Activated CD4-positive, alpha-beta T cell treated with anti-CD3 and anti-CD28 coated beads, Interleukin-2, amount 10 ng/mL, durations not matched to agents 24 days and 14 days (primary cell): ENCODE measurements at places on chromosomes 16 and 17. TPM values are rescaled to one million over a fixed set of nuclear protein-coding genes. Genes with fewer than 3 reads are reported as not detected.

TLCD2 gene
- 0.07 and 0.14 TPM in 2 replicates for total RNA-seq

SLC22A31 gene
- total RNA-seq, result 1.4 and 2.3 TPM in 2 replicates

KRT28 gene
- not detected in 2 replicates for total RNA-seq

DOC2A gene
- total RNA-seq, result 2.7 and 3.2 TPM in 2 replicates

- H3K4me1 ChIP-seq, result peaks cover 29% of the 10 kb centered on the region
- H3K27ac ChIP-seq, result no peak overlapping the region
- H3K4me3 ChIP-seq, result no peak overlapping the region
Measured at GRCh38 chr16:56781528-56781961, 51.6 kb downstream of the NUP93 start.

DNA sequence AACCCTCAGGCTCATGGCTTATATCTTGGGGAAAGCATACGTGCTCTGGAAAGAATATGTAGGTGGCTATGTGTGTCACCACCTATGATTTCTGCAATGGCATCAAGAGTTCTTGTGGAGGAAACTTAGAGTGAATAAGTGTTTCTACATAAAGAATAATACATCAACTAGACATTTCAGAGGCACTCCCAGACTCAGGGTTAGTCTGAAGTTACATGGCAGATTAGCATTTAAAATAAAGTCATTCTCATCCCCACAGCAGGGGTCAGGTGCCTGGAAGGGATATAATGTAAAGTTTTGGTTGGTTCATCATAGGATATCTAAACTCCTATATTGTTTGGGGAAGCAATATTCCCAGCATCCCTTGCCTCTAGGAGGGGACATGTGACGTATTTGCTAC, 182.1 kb downstream of the PCTP start:
- no peak overlapping the region for H3K27ac ChIP-seq
- no peak for DNase-seq
- H3K4me3 ChIP-seq, result no peak overlapping the region
- peaks cover 2% of the 10 kb centered on the region for H3K27me3 ChIP-seq

DNA sequence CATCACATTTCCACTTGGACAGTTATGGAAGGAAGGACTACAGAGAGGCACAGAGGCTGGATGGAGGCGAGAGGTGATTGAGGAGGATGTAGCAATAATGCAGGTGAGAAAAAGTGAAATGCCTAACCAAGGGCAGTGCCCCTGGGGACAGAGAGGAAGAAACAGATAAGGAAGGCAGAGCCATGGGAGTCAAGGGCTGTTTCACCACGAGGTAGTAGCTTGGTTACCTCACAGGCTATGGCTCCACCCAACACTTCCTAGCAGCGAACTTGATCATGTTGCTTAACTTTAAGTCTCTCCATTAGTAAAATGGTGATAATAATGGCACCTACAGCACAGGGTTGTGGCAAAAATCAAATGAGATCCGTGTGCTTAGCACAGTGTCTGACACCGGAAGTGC, 83.9 kb downstream of the YPEL2 start:
- no peaks in the 10 kb centered on the region for H3K36me3 ChIP-seq
- peaks cover 15% of the 10 kb centered on the region for H3K4me1 ChIP-seq
- no peak overlapping the region for H3K4me3 ChIP-seq
- no peak for DNase-seq
- no peak overlapping the region for H3K27ac ChIP-seq

DNA sequence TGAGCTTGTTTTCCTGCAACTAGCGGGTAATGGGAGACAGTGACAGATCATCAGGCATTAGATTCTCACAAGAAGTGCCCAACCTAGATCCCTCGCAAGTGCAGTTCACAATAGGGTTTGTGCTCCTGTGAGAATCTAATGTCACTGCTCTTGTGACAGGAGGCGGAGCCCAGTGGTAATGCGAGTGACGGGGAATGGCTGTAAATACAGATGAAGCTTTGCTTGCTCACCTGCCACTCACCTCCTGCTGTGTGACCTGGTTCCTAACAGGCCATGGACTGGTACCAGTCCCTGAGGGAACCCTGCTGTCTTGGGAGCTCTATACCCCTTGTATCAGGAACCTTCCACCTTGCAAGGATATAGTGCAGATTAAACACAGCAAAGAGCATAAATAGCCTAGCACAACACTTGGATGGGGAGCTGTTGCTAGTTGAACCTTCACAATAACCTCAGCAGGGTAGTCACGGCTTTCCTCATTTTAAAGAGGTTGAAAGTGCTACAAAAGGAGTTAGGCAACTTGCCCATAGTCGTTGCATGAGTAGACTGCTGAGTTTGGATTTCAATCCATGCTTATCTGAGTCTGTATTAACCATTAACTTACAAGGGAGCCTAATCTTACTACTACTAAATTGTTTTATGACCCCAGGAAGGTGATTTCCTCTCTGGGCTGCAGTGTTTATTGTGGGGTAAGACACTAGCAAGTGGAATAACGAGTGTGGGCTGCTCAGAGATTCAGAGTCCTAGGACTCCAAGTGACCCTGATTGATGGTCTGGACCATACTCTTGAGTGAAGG, 156.6 kb upstream of the ZFHX3 start:
- peaks cover 3% of the 10 kb centered on the region for H3K27me3 ChIP-seq
- no peak for DNase-seq
- no peaks in the 10 kb centered on the region for H3K36me3 ChIP-seq
- no peak overlapping the region for H3K27ac ChIP-seq
- no peaks in the 10 kb centered on the region for H3K4me1 ChIP-seq

GRCh38 chr17:42484304-42484703, 25.6 kb downstream of the ATP6V0A1 start:
- H3K36me3 ChIP-seq, result peaks cover 34% of the 10 kb centered on the region
- peaks cover 16% of the 10 kb centered on the region for H3K4me1 ChIP-seq
- peak overlapping the region; percentile 52 for H3K27ac ChIP-seq
- H3K4me3 ChIP-seq, result peak overlapping the region; percentile 51

- H3K27me3 ChIP-seq, result peaks cover 27% of the 10 kb centered on the region
- no peak overlapping the region for H3K27ac ChIP-seq
- peak overlapping the region; percentile 4 for H3K4me3 ChIP-seq
- no peaks in the 10 kb centered on the region for H3K36me3 ChIP-seq
- no peak for DNase-seq
Measured at GRCh38 chr17:969811-970355, 9.7 kb downstream of the NXN start.

- no peak overlapping the region for H3K4me3 ChIP-seq
- H3K4me1 ChIP-seq, result no peaks in the 10 kb centered on the region
- H3K27me3 ChIP-seq, result peaks cover 5% of the 10 kb centered on the region
- no peaks in the 10 kb centered on the region for H3K36me3 ChIP-seq
- H3K27ac ChIP-seq, result peak overlapping the region; percentile 56
Measured at GRCh38 chr16:48511071-48511540, 98.9 kb downstream of the N4BP1 start.

DNA sequence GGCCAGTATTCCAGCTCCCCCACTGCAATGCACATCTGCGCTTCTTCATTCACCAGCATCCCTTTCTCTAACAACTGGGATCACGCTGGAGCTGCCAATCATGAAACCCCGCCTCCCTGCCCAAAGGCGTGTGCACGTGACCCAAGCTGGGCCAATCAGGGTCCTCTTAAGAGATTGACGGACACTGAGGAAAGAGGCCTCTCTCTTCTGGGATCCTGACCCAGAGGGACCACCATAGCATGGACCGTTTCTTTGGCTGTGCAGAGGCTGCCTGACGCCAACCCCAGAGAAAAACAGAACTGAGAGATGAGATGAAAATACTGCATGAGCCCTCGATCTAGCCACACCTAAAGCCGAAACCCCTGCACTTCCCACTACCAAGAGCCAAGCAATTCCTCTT, 32.0 kb downstream of the COTL1 start:
- H3K27me3 ChIP-seq, result no peaks in the 10 kb centered on the region
- peaks cover 56% of the 10 kb centered on the region for H3K36me3 ChIP-seq
- DNase-seq, result no peak
- peak overlapping the region; percentile 70 for H3K27ac ChIP-seq
- H3K4me1 ChIP-seq, result peaks cover 30% of the 10 kb centered on the region

DNA sequence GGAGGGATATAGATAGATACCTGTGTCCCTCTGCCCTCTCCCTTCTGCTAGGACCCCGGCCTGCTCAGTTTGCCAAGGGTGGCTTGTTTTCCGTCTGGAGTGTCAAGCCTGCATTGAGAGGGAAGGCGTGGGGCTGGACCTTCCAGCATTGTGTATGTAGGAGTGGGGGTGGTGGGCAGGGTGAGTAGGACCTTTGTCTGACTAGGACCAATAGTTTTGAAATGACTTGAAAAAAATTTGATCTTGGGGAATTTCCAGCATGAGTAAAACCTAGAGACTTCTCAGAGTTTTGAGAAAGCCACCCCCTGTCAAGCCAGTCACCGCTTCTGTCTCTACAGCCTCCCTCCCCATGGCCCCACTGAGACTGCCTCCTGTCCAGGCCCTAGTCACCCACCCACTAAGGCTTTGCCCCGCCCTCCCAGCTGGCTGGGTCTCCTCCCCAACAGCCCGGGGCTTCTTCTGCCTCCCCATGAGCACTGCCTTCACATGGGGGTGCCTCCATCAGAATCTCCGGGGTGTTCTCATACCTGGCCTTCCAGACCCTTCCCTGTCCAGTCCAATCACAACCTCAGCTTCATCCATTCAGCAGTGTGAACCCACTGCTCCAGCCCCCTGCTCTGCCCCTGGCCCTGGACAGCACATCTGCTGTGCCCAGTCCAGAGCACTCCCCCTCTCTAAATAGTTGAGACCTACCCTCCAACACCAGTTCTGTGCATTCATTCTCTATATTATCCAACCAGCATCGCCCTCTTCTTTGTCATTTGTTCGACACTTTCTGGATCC, 207.0 kb downstream of the MSI2 start:
- peak overlapping the region; percentile 76 for H3K4me3 ChIP-seq
- H3K4me1 ChIP-seq, result peaks cover 73% of the 10 kb centered on the region
- peaks cover 46% of the 10 kb centered on the region for H3K36me3 ChIP-seq
- DNase-seq, result peak; percentile 92
- no peaks in the 10 kb centered on the region for H3K27me3 ChIP-seq

- no peaks in the 10 kb centered on the region for H3K36me3 ChIP-seq
- no peak overlapping the region for H3K4me3 ChIP-seq
- no peaks in the 10 kb centered on the region for H3K4me1 ChIP-seq
- no peaks in the 10 kb centered on the region for H3K27me3 ChIP-seq
Measured at GRCh38 chr16:73232555-73233328, 184.8 kb upstream of the ZFHX3 start.

GRCh38 chr16:15650698-15651171, 690 bp downstream of the NDE1 start:
- peaks cover 22% of the 10 kb centered on the region for H3K4me1 ChIP-seq
- DNase-seq, result peak; percentile 87
- H3K36me3 ChIP-seq, result peaks cover 23% of the 10 kb centered on the region
- no peaks in the 10 kb centered on the region for H3K27me3 ChIP-seq

- H3K36me3 ChIP-seq, result peaks cover 20% of the 10 kb centered on the region
- H3K27me3 ChIP-seq, result no peaks in the 10 kb centered on the region
- peaks cover 2% of the 10 kb centered on the region for H3K4me1 ChIP-seq
- no peak overlapping the region for H3K27ac ChIP-seq
Measured at GRCh38 chr17:58303971-58304749, 23.4 kb upstream of the MPO start.

DNA sequence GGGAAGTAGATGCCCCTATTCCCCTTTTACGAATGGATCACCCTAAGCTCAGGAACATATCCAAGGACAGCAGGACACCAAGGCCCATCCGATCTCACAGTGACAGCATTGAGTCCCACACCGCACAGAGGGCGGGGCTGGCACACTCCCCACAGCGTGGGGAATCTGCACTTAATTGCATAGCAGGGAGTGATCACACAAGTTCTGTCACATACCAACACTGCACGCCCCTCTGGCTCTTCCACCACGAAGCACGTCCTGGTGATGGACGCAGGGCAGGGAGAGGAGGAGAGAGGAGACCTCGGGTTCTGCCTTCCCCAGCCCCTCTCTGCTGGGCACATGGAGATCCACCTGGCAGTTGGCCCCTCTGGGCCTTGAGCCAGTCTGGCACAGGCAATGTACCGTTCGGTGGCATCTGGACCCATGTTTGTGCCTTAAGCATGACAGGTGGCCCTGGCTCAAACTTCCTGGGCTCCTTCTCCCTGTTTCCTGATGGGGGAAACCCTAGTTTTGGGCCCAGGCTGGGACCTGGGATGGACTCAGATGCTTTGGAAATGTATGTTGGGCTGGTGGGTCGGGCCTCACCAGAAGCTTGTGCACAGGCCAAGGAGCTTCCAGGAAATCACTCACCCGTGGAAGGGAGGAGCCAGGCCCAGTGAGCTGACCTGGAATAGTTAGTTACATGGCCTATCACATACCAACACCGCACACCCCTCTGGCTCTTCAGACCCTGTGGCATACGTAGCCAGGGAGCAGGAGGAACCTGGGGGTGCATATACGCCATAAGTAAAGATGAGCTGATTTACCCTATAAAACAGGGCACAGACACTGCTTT, 35.1 kb upstream of the CREBBP start:
- H3K36me3 ChIP-seq, result no peaks in the 10 kb centered on the region
- no peak for DNase-seq
- H3K4me3 ChIP-seq, result no peak overlapping the region
- H3K27me3 ChIP-seq, result no peaks in the 10 kb centered on the region

DNA sequence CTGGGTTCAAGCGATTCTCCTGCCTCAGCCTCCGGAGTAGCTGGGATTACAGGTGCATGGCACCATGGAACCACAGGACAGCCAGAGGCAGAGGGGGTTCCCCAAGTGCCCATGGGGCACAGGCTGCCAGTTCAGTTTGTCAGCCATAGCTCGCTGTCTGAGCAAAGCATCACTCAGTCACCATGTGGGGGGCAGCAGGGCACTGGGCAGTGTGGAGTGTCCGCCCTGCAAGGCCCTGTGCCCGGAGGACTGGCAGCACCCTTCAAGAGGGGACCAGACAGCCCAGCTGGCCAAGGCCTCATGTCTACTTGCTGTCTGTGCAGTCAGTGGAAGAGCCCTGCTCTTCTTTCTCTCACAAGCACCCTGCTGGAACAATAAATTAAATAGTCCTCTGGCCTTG, 6.4 kb downstream of the ALYREF start:
- peaks cover 13% of the 10 kb centered on the region for H3K4me1 ChIP-seq
- no peak overlapping the region for H3K4me3 ChIP-seq

DNA sequence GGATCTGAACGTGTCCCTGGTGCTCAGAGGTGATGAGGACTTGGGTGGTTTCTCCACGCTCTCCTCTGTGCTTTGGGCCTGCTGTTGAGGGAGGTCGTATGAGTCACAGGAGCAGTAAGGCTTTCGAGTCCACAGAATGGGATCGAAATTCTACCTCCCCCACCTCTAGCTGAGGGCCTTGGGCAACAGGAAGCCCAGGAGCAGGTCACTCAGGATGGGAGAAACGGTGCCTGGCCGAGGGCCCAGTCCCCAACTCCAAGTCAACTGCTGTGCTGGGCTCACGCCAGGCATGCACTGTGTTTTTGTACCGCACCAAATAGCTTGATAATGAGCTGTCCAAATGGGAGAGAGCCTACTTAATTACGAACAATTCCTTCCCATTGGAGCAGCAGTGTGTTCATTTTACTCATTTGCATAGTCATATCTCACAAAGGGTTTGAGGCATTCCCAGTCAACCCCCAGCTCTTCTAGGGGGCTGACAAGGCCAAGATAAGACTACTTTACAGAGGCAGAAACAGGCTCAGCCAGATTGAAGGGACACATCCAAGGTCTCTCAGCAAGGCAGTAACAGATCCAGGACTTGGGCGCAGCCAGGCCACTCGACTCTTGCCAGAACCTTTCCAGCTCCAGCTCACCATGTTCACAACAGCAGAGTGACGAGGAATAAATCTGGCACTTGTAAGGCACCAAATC, 53.6 kb downstream of the WNT3 start:
- DNase-seq, result no peak
- H3K4me3 ChIP-seq, result no peak overlapping the region
- H3K27me3 ChIP-seq, result peaks cover 18% of the 10 kb centered on the region
- H3K36me3 ChIP-seq, result no peaks in the 10 kb centered on the region
- no peaks in the 10 kb centered on the region for H3K4me1 ChIP-seq

GRCh38 chr17:67448449-67448848, 71.4 kb downstream of the PITPNC1 start:
- no peak for DNase-seq
- H3K27ac ChIP-seq, result no peak overlapping the region
- H3K27me3 ChIP-seq, result no peaks in the 10 kb centered on the region
- peaks cover 12% of the 10 kb centered on the region for H3K36me3 ChIP-seq
- H3K4me1 ChIP-seq, result peaks cover 63% of the 10 kb centered on the region
